ENCODE measurements at places on chromosomes 1 and 21.

GRCh38 chr1:156767101-156767878 is at the start of gene PRCC:
Gene PRCC, plus strand, starts transcription at chr1:156767535. Its CDS starts 237 bp downstream, at chr1:156767772.
- peak; percentile 98 for DNase-seq

DNA sequence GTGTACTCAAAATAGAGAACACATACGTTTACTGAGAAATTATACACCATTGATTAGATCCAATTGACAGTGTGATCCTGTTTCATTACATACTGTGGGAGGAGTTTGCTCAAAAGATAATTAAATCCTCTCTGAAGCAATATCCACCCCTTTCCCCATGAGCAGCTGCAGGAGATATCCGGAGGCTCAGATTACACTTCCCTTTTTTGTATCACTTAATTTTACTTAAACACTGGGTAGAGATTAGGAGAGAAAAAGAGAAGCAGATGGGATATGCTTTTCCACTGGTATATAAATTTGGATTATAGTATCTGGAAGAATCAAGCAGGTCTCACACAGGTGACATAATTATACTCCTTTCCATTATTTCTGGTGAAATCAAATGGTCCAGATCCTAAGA is 333.3 kb upstream of the ZRANB2 start:
- no peak for DNase-seq

- DNase-seq, result no peak
Measured at GRCh38 chr1:84509029-84509428, 2.6 kb upstream of the GNG5 start.

DNA sequence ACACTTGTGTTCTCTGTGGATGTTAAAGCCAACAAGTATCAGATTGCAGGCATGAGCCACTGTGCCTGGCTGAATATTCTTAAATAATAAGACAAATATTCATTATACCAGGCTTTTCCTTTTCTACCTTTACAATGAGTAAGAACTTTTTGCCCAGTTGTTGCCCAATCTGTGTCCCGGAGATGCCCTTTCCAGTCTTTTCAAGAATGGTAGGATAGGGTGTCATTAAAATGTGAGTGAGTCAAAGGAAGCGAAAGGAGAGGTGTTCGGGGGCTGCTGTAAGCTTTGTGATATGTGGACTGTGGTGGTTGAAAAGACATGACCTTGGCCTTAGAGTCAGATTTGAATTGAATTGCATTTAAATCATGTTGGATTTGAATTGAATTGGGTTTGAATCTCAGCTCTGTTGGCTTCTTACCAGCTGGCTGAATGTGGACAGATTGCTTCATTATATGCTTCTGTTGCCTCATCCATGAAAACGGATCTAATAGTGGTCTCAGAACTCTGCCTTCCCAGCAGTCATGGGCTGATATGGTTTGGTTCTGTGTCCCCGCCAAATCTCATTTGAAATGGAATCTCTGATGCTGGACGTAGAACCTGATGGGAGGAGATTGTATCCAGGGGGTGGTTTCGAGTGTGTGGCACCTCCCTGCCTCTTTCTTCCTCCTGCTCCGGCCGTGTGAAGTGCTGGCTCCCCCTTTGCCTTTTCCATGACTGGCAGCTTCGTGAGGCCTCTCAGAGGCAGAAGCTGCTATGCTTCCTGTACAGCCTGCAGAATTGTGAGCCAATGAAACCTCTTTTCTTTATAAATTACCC is 22.7 kb upstream of the AADACL3 start:
- DNase-seq, result no peak

DNA sequence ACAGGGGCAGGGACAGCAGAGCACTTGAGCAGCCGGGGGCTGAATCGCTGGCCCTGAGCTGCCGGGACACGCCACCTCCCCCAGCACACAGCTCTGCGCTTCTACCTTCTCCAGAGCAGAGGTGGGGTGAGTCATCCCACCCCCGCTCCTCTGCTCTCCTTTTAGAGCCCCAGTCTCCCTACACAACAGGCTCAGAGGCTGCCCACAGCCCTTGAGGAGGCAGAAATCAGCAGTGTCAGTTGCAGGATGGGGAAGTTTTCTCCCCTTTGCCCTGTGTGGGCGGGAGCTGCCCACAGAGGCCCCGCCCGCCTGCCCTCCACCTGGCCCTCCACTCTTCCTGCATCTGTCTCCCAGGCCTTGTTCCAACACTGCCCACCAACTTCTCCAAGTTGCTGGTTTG is 94.6 kb downstream of the STUM start:
- peak; percentile 33 for DNase-seq

DNA sequence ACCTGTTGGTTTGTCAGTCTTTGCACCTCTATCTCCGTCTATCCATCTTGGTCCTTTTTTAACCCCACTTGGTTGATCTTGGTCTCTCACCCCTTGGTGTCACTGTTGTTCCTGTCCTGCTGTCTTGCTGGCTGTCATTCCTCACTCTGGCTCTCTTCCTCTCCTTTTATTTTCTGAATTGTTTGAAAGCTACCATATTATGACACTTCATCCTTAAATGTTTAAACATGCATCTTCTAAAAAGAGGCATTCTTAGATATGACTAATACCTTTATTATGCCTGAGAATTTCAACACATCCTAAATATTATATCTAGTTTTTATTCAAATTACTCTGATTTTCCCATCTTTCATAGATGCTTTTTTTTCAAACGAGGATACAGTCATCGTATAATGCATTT is 37.0 kb downstream of the BACH1 start:
- DNase-seq, result no peak

Measured in naive B cell (primary cell).